Stimulated activated CD4-positive, alpha-beta T cell treated with anti-CD3 and anti-CD28 coated beads, Interleukin-12 subunit alpha, Interleukin-12 subunit beta, amount 100 ng/mL, for 48 hours (primary cell): ENCODE measurements at places on chromosomes 1 and 21.
A peak's percentile ranks its signal among the peaks of the same experiment; 100 is the strongest.

GRCh38 chr1:87062687-87063086 is 148.3 kb downstream of the HS2ST1 start:
- DNase-seq: no peak

- DNase-seq: no peak
Observed at GRCh38 chr1:234774971-234775370, 165.0 kb upstream of the IRF2BP2 start.

DNA sequence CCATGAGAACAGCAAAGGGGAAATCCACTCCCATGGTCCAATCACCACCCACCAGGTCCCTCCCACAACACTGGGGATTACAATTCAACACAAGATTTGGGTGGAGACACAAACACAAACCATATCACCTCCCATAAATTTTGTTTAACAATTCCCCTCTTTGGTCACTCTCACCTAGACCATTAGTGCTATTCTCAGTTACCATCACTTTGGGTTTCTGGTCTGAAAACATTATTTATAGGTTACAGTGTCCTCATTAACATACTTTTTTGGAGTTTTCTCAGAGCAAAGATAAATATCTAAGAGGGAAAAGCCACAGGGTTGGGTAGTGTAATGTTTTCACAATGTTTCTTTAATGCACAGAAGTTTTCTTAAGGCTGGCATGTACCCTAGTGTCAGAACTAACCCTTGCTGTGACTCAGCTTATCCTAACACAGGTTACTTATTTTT is 47.7 kb upstream of the DNAH14 start:
- DNase-seq: no peak

DNA sequence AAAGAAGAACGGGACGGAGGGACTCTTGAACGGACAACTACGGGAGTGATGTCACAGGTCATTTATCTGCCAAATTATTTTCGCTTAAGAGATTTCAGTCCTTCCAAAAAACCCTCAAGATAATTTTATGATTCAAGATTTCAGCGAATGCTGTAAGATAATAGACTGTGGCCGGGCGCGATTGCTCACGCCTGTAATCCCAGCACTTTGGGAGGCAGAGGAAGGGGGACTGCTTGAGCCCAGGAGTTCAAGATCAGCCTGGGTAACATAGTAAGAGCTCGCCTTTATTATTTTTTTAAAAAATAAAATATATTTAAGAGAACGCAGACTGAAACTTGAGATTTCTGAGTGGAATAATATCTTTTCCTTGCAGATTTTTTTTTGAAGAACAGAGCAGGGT is 609 bp downstream of the RWDD2B start:
- DNase-seq: no peak

DNA sequence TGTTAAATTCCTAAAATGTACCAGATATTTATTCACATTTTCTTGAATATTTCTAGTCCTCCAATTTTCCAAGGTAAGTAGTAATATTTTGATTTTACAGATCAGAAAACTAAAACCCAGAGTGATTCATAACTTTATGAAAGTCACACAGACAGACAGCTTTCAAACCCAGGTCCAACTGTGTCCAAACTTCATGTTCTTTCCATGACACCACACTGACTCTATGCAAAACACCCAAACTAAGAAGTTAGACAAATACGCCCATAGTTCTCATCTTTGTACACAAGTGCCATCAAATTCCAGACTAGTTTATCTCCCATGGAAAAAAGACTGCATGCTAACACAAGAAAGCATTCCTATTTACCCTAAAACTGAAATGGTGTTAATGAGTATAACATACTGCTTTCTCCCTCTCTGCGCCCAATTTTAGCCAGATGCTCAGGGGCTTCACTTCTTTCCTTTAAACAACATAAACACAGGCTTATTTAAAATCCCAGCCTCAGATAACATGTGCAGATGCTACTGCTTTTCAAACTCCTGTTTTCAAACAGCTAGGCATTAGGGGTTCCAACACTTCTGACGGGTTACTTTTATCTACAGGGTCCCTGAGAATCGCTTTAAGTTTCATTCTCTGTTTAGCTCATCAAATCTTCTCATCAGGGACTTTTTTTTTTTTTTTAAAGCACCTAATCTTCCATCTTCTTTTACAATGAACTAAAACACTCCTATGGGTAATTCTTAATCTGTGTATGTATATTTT is 44.6 kb downstream of the WASF2 start:
- no peak for DNase-seq

DNA sequence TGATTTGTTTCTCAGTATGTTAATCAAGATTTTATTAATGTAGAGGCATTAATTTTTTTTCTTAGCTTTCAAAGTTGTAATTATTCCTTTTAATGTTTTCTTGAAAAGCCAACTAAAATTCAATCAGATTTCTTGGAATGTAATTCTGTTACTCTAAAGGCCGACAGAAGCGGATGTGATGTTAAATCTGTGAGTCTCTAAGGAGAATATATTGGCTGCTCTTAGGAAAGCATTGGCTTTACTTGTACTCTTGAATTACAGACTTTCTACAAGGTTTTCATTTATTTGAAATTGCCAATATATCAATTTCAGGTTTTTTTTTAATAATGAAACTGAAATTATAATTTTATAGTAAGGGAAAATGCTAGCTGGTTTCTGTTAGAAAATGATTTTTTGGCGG is 29.2 kb downstream of the RRP15 start:
- DNase-seq: no peak

DNA sequence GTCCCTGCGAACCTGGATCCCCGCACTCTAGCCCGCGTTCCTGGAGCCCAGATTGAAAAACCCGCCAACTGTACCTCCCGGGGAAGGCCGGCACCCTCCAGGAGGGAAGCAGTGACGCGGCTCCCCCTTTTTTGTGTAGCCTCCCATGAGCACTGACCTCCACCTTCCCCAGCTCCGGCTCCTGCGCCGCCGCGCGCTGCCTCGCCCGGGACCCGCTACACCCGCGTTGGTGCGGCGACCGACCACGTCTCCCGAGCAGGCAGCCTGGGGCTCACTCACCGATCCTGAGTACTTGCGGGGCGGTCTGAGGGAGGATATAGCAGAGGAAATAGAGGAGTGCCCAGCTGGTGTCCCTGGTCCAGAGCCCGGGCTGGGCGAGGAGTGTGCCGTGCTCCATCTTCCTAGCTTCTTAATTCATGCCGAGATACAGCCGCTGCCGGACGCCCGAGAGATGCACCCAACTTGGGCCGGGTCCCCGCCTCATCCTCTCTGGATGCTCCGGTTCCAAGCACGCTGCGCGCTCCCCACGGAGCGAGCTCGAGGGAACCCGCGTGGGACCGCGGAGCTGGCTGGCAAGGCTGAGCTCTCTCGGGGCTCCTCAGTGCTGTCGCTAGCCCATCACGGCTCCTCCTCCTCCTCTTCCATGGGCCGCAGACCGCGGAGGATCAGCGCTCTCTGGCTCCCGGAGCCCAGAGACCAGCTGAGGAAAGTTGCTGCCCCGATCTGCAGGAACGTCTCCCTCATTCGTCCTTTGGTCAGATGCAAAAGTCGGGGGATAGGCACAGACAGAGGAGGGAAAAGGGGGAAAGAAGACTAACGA is 482 bp downstream of the GRIK1 start:
- DNase-seq: no peak

DNA sequence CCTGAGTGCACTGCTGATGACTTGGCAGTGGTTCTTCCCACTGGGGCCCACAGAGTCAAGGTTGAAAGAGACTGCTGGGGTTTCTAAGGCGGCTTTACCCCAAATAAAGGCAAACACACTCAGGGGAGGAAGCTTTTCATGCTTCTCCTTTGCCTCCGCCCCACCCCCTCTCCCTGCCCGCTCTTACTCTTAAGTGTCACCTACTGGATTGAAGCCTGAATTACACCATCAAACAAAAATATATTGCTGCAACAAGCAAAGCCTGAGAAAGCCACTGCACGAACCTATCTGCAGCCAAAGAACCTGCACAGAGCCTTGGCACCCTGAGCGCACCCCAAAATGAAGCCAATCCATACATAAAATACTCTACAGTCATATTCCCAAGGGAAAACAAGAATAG is 63.1 kb downstream of the PTGFR start:
- DNase-seq: no peak

- DNase-seq: no peak
Observed at GRCh38 chr21:31766899-31767298, 35.0 kb upstream of the SCAF4 start.

- DNase-seq: no peak
Observed at GRCh38 chr1:32014948-32015273, 1.2 kb downstream of the KHDRBS1 start.

DNA sequence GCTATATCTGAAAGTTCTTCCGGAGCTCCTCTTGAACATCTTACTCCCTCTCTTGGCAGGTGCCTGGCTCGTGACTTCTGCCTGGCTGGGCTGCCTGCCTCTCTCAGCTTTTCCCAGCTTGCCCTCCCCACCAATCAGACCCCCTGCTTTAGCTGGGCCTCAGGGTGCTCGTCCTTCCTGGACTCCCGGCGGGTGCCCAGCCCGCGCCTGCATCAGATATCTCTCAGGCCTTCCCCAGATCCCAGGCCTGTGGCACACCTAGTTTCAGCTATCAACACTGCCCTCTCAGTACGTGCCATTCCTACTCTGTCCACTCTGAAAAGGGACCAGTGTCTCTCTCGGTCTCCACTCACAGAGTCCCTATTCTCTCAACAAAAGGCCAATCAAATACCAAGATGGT is 96.5 kb upstream of the CLDN14 start:
- DNase-seq: no peak

DNA sequence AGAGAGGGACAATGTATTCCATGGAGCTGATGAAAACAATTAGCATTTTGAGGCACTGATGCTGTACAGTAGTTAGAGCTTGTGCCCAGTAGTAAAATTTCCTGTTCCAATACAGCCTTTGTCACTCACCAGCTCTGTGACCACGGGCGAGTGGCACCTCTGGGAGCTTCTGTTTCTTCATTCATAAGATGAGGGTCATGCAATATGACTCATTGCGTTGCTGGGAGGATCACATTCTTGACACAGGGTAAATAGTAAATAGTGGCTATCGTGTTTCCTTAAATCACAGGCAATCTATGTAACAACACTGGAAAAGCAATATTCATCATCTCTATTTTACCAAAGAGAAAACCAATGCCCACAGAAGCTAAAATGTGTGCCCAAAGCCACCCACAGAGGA is 4.5 kb upstream of the LRRC52 start:
- no peak for DNase-seq

DNA sequence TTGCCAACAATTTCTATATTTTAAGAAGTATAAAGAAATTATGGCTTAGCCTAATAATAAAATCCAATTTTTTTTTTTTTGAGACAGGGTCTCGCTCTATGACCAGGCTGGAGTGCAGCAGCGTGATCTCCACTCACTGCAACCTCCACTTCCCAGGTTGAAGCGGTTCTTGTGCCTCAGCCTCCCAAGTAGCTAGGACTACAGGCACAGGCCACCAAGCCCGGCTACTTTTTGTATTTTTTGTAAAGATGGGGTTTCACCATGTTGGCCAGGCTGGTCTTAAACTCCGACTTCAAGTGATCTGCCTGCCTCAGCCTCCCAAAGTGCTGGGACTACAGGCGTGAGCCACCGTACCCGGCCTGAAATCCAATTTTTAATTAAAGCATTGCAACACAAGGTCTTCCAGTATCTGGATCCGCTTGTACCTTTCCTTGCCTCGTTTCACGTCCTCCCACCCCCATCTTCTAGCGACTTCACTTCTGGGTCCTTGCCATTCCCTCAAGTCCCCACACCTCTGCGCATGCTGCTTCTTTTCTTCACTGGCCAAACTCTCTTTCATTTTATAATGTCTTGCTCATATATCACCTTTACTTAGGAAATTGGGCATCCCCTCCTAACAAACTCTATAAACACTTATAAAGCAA is 2.3 kb downstream of the FUBP1 start:
- DNase-seq: no peak

- DNase-seq: no peak
Observed at GRCh38 chr1:65224681-65225091, 76.7 kb downstream of the AK4 start.

- DNase-seq: no peak
Observed at GRCh38 chr1:187034501-187034900, 205.8 kb downstream of the PLA2G4A start.

DNA sequence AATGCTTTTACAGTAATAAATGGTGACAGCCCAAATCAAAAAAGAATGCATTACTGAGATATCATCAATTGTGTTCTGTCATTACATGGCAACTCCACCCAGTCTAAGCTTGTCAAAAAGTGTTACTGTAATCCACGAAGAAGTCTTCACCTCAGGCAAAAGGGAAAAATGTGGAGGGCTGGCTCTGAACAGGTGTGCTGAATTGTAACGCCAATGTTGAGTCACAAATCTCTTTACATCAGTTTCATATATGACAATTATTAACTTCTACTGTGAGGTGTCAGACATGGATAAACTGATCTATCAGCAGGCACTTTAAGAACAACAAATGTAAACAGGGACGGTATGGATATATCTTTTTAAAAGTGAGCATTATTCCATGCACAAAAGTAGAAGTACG is 98.5 kb upstream of the DMRTA2 start:
- DNase-seq: no peak

GRCh38 chr1:40390857-40391256 is 17.3 kb downstream of the SMAP2 start:
- DNase-seq: no peak

DNA sequence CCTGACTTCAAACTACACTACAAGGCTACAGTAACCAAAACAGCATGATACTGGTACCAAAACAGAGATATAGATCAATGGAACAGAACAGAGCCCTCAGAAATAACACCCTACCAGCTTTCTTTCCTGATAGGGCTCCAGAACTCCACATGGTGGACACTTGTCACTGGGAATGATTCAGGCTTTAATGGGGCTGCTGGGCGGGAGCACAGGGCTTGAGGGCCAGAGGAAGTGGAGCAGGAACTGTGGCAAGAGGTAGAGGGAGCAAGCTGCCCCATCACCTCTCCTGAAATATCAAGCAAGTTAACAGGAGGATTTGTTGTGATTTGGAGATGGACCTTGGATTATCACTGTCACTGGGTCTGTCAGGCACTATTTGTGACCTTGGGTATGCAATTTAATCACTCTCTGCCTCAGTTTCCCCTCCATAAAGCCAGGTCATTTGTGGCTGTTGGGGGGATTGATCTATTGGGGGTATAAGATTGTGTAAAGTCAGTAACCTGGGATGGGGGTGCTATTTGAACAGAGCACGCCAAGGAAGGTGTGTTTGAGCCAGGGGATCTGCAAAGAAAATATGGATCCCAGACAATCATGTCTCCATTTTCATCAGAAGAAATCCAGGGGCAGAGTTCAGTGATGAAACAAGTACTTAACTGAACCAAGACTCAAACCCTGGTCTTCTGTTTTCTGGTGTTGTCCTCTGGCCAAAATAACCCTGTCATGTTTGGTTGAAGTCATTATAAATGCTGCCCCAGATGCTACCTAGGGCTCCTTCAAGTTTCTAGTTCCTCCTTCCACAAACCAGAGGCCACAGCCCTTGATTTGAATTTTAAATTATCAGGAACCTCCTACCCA is 25.2 kb downstream of the ETS2 start:
- no peak for DNase-seq

- DNase-seq: no peak
Observed at GRCh38 chr1:244104309-244105060, 53.4 kb downstream of the ZBTB18 start.

GRCh38 chr1:26790551-26790953 is 2.8 kb downstream of the PIGV start:
- peak; percentile 54 for DNase-seq

- no peak for DNase-seq
Observed at GRCh38 chr1:155860970-155861510, 1.7 kb downstream of the SYT11 start.

- no peak for DNase-seq
Observed at GRCh38 chr1:21307663-21308305, 17.5 kb upstream of the ECE1 start.
